ENCODE measurements at places on chromosomes 1 and 21. TPM values are rescaled to one million over a fixed set of nuclear protein-coding genes. Genes with fewer than 3 reads are reported as not detected.

DNA sequence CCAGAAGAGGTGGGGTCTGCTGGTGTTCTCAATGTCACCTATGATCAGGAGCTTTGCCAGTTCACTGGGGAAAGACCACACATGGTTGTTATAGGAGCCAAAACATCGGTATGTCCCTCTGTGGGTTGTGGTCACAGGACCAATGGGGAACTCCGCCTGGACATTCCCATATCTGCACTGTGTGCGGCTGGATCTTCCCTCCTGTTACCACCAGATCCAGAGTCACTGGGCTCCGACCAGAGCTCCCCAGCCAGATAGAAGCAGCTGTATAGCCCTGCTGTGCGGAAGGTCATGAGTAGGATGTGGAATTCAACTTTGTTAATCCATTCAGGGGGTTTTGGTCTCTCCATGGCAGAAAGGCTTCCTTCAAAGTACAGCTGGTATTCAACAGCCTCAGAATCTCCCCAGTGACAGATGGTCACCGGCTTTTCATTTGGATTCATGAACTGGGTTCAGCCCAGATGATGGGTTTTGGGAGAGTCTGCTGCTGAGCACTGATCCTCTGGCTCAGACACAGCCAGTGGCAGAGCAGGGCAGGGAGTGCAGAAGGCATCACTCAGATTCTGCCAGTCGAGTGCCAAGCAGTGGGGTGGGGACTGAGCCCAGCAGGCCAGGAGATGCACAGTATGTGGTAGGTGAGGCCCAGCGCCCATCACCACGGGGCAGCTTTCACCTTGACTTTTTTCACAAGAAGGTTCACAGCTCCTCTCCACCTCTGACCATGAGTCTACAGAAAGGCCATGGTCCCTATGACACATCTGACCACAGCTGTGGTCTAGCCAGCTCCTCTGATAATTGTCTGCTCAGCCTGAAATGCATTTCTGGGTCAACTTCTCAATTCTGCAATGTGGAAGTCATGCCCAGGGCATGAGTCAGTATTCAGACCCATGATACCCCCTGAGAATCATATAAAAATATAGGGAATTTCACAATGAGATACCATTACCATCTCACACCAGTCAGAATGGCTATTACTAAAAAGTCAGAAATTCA lies 2.9 kb upstream of the SHCBP1L start:
- no peak for DNase-seq

DNA sequence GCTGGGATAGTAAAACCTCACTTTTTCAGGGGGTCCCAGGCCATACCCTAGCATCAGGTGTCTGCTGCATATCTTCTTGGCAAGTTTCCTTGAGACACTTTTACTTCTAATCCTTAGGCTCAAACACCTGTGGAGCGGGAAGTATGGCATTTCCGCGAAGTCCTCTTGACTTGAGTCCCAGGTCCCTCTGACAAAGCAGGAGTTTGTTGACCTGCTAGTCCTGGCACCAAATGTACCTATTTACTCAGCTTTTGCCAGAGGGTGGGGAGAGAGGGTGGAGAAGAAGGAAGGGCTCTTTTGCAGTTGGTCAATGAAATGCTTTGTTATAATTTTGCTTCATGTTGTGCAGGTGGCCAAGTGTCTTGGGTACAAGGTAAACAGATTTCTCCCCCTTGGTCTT lies 59.7 kb downstream of the CLIC6 start:
- DNase-seq: no peak

DNA sequence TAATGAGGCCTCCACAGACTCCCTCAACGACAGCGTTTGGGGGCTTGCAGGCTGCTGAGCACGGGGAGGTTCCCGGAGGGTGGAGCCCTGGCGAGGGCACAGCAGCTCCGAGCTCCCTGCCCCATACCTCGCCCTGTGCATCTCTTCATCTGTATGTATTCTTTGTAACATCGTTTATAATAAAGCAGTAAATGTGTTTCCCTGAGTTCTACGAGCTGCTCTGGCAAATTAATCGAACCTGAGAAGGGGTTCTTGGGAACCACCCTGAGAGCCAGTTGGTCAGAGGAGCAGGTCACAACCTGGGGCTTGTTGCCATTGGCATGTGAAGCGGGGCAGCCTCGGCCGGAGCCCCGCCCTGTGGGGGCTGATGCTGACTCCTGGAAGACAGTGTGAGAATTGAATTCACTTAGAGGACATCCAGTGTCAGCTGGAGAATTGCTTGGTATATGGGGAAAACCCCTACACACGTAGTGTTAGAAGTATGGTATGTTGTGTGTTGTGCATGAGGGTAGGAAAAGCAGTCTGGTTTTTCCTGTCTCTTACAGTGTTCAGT lies 11.5 kb downstream of the SLC37A1 start:
- DNase-seq: no peak

The TRPM2 gene
- 13.9 TPM for total RNA-seq

DNA sequence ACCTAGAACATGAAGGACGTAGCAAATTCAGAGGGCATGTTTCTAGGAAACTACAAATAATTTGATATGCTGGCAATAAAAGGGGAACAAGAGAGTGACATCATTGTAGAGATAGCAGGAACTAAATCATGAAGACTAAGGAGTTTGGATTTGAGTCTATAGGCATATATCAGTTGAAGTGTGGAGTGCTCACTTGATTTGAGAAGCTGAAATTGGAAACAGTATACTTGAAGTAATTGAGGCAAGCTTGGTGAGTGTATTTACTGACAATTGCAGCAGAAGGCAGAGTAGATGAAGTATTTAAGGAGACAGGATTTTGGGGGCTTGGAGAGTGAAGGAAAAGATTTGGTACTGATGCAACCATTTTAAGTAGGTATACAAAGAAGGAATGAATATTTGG lies 6.4 kb upstream of the TMCO2 start:
- DNase-seq: no peak

The SV2A gene
- total RNA-seq: 7.7 TPM

DNA sequence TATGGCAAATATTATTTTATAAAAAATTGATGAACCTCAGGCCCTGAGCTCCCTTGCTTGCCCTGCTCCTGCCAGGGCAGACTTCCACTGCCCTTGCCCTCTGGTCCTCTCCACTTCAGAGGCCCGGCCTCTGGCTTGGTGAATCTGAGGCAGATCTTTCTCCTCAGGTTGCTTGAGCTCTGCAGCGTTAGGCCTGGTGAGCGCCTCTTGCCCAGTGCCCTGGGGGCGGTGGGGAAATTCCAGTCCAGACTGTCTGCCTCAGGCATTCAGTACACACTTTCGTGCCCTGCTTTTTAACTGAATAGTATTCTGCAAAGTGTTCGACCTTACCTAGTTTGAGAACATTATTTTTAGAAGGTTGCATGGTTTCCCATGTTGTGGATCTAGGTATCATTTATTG lies 98.2 kb downstream of the PCBP3 start:
- no peak for DNase-seq

DNA sequence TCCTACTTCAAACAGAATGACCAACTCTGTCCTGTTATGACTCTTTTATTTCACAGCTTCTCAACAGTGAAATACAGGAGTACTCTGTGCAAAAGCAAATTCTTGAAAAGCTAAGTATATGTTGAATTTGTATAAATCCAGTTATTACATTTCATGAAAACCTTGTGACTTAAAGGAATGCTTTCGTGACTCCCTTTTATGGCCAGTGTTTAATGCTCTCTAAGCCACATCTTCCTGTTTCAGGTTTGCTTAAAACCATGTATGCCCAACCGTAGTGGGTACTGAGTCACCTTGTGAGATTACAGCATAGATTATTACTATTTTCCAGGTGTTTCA lies 40.2 kb upstream of the KIF1B start:
- peak; percentile 48 for DNase-seq

The CD34 gene
- total RNA-seq: not detected

The IL12RB2 gene
- total RNA-seq: 29.3 TPM

DNA sequence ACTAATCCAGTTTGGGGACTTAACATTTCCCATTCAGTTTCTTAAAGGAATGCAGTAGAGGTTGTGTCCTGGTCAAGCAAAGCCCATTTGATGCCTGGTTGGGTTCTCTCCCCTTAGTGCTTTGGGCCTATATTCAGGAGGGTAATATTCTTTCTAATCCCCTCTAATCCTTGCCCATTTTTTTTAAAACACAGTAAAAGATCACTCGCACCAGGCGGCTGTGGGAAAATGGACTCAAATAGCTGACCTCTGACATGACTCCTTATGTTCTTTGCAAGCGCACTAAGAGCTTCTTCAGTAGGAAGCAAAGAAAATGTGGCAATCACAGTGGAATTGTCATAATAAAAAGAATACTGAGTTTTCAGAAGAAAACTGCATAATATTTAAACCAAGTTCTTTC lies 49.9 kb downstream of the WNT2B start:
- DNase-seq: no peak

- DNase-seq: no peak
Observed at GRCh38 chr21:43734928-43735229, 15.9 kb downstream of the PDXK start.
